ENCODE measurements at places on chromosomes 11 and 22.

DNA sequence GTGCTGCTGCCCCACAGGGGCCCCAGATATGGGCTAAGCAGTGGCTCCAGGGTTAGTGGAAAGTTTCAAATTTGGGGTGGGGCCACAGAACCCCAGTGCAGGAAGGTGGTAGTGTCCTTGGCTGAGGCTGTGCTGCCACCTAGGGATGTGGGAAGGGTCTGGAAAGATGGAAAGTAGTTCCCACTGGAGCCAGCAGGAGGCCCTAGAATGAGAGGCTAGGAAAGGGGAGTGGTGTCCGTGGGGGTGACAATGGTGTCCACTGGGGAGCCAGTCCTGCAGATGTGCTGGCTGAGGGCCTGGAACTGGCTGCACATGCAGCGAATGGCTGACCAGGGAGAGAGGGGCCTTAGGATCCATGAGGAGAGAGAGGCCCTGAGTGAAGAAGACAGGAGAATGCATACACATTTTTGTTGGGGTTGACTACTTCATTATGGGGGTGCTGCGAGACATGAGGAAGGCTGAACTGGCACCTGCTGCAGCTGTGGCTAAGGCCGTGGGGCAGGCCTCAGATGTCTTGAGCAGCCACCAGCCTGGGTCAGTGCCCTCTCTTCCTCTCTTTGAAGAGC lies 21.1 kb downstream of the RFPL3 start:
- DNase-seq: no peak

DNA sequence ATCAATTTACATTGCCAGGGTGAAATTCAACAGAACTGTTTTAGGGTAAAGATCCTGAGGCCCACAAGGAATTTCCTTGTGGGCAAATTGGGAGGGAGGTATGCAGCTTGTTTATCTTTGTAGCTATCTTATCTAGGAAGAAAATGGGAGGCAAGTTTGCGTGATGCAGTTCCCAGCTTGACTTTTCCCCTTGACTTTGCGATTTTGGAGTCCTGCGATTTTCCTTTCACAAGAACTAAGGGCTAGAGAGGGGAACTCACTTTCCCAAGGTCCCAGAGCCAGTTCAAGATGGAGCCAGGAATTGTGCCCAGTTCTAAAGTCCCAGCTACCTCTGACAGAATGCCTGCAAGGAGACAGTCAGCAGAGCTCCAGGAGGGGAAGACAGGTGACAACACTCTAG lies 30.7 kb downstream of the RIBC2 start:
- no peak for DNase-seq

GRCh38 chr22:29716814-29717545 lies 2.8 kb upstream of the CABP7 start:
- DNase-seq: no peak

- no peak for DNase-seq
Observed at GRCh38 chr11:93132836-93133235, 65.0 kb downstream of the SLC36A4 start.
